ENCODE measurements at places on chromosomes 12 and 14.

DNA sequence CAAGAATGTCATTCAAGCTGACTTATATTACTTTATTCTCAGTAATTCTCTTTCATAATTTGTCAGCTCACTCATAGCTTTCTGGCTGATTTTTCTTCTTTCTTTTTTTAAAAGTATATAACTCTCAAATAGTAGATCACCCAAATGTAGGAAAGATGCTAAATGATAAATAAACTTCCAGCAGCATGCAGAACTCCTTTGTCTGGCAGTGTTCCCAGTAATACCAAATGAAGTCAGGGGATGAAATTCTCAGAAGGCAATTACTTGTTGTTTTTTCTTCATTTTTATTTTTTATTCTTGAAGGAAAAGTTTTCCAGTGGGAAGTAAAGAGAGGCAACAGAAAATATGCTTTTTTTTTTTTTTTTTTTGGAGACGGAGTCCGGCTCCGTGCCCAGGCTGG, 133.3 kb upstream of the SLCO1C1 start:
- no peak for DNase-seq

GRCh38 chr14:74941676-74942097, 13.7 kb downstream of the PGF start:
- peak; percentile 80 for DNase-seq

DNA sequence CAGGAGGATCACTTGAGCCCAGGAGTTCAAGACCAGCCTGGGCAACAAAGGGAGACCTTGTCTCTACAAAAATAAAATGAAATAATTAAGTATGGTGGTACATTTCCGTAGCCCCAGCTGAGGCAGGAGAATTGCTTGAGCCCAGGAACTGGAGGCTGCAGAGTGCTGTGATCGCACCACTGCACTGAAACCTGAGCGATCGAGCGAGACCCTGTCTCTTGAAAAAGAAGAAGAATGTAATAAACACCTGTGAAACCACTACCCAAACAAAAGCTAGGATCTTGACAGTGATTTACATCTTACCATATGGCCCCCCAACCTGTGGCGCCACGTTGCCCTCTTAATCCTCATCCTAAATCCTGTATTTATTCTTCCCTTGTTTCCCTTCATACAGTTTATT, 5.7 kb upstream of the DTX1 start:
- no peak for DNase-seq

- no peak for DNase-seq
Measured at GRCh38 chr12:100083308-100083707, 59.4 kb downstream of the BLTP3B start.

All from hepatic stellate cell (primary cell).